Activated CD8-positive, alpha-beta memory T cell treated with anti-CD3 and anti-CD28 coated beads, Interleukin-2, amount 50 U/mL, for 4 hours (primary cell): ENCODE measurements at places on chromosomes 5 and 9.

- no peak for DNase-seq
Observed at GRCh38 chr9:113380869-113381378, 4.1 kb upstream of the HDHD3 start.

DNA sequence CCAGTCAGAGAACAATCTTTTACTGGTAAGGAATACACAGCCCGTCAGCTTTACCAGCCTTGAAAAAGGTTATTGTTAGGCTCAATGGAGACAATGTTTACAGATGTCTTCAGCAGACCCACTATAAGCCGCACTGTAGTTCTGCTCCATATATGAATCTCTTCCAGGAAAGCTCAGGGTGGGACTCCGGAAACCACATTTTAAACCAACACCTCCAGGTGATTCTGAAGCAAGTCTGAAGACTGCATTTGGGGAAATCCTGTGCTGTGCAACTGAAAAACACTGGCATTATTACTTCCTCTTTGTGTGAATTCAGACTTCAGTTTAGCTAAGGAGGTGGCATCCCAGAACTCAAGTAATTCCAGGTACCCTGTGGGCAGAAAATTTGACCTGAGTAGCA lies 3.5 kb downstream of the GZMK start:
- no peak for DNase-seq

DNA sequence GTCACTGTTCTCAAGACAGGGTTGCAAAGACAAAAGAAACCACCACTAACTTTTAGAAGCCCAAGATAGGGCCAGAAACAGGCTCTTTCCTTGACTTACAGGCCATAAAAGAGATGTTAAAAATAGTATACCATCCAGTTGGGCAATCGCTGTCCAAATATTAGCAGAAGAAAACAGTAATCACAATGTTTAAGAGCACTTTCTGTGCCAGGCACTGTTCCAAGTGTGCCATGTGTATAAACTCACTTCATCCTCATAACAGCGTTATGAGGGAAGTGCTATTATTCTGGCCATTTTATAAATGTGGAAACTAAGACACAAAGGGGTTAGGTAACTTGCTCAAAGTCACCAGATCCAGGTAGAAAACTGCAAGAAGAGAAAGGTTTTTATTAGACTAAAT lies 111.7 kb downstream of the KCNN2 start:
- DNase-seq: no peak

DNA sequence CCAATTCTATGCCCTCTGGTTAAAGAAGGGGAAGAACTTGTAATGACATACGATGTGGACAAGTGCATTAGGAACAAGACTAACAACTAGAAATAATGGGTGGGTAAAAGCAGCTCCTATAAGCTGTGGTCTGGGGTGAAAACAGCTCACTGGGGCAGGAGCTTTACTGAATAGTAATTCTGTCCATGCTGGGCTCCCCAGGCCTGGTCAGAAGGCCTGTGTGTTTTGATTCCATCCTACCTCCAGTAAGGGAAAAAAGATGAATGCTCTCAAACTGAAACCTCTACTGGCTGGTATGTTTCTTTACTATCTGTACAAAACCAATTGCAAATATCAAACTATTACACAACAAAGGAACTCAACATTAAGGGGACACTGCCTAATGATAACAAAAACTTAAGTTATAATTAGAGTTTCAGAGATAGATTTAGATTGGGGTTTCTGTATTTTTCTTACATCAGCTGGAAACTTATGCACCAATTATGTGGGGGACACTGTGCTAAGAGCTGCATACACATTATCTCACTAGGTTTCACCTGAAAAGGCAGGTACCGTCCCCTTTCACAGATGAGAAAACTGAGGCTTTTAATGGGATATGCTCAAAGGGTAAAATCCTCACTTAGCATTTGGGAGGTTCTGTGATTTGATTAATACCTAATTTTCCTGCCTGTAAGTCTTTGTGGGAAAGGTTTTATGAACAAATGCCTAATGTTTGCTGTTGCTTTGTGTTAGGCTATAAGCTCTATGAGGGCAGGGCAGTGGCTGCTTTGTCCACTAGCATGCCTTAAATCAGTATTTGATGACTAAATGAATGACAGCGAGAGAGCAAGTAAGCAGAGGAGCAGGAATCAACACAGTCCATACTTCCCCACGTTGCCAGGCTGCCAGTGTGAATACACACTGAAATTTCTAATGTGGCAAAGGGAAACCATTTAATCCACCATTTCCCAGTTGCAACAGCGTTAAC lies 53.6 kb downstream of the ELL2 start:
- DNase-seq: no peak

DNA sequence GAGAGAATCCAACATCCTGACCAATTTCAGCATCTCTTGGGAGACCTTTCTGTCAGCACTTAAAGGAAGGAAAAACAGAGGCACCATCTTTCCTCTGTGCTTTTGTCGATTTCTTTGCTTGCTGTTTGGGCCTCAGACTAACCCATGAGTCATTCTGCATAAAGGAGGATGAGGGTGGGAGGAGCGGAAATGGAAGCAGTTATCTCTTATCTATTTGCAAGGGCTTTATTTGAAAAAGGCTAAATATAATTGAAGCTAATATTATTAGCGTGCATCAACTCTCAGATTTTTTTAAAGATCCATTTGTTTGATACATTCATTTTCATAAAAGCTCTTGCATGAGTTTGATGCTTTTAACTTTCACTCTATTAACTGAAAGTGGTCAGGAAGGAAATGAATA lies 72.9 kb downstream of the ZNF622 start:
- no peak for DNase-seq
